NCI-H2081 treated with DMSO at 0.1 percent for 48 hours (cell line): ENCODE measurements at places on chromosomes 6 and 20.
A peak's percentile ranks its signal among the peaks of the same experiment; 100 is the strongest.

DNA sequence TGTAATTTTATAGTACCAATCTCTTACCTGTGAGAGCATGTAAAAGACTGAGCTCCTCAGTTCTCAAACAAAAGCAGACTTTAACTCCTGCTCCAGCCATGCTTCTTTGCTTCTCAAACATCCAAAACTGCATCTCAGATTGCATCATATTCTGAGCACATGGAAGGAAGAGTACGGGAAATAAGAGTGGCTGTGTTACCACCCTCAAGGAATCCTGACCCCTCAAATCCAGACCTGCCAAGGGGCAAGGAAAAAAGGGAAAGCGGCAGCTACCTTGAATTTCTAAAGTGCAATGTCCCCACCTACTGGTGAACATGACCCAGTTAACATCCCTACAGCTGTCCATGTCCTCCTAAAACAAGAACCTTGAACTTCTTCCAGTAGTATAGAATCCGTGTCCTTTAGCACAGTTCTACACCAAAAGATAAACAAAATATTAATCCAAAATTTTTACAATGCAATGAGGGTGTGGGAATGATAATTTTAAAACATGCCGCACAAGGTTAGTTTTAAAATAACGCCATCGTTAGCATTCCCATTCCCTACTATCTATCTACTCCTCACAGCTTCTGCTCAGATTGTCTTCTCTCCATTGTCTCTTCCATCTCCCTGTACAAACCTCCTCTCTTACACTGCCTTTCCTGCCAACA is 34.1 kb upstream of the HLA-DQB1 start:
- DNase-seq = no peak

DNA sequence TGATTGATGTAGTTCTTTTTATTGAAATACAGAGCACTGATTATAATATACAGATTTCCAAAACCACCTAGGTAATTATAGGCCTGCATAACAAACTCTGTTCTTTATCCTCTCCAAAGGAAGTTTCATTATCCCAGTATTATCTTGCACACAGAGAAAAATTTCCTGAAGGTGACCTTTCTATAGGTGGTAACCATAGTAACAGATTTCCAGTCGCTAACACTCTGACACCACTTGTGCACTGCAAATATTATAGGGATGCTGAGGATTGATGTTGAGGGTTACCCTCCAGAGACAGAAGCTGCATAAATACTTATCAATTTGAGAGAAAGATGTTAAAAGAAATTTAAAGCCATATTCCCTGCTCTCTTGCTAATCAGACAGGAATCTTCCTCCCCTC is 274.5 kb upstream of the NRSN1 start:
- no peak for DNase-seq

DNA sequence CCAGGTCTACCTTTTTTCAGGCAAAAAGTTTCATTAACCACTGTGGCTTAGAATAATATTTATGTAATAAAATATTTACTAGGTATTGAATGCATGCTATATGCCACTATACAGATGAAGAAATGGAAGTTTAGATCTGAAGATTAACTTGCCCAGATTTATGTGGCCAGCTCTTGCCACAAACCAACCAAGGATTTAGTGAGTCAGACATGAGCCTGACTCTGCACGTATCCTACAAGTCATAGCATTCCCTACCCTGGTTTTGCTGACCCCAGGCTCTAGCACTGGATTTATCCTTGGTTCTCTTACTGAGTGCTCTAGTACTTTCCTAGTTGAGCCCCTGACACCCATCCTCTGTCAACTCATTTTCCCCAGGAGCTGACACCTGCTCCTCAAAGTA is 75.4 kb downstream of the ANKEF1 start:
- DNase-seq = no peak

GRCh38 chr6:31270788-31271640 is 878 bp downstream of the HLA-C start:
- DNase-seq = no peak

GRCh38 chr6:18118330-18118729 is 4.1 kb downstream of the NHLRC1 start:
- DNase-seq = no peak

DNA sequence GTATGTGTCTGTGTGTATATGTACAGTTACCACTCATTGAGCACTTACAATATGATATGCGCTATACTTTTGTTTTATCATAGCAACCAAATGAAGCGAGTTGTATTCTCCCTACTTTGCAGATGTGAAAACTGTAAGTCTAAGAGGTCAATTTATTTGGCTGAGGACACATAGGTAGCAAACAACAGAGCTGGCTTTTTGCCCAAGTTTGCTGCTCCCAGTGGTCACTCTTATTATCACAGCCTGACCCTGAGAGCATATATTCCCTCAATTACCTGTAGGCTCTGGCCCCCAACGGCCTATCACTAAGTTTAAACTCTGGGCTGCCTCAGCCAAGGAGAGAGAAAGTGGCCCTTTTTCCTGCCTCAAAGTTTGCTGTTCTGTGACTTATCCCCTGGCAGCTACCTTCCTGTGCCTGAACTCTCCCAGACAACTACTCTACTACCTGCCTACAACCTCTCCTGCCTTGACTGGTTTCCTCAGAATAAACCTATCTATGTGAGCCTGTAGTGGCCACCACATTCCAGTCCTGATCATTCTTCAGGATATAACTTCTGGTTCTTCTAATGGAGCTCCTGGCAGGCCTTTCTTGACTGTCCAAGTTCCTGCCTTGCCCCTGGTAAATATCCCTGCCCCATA is 221.8 kb downstream of the FRK start:
- DNase-seq = no peak

- no peak for DNase-seq
These were observed 12.6 kb upstream of the ZFP64 start for GRCh38 chr20:52204136-52204535.

GRCh38 chr6:11758878-11759277 is 19.7 kb downstream of the ADTRP start:
- no peak for DNase-seq

GRCh38 chr6:144653885-144654505 is 368.9 kb downstream of the UTRN start:
- DNase-seq = no peak

DNA sequence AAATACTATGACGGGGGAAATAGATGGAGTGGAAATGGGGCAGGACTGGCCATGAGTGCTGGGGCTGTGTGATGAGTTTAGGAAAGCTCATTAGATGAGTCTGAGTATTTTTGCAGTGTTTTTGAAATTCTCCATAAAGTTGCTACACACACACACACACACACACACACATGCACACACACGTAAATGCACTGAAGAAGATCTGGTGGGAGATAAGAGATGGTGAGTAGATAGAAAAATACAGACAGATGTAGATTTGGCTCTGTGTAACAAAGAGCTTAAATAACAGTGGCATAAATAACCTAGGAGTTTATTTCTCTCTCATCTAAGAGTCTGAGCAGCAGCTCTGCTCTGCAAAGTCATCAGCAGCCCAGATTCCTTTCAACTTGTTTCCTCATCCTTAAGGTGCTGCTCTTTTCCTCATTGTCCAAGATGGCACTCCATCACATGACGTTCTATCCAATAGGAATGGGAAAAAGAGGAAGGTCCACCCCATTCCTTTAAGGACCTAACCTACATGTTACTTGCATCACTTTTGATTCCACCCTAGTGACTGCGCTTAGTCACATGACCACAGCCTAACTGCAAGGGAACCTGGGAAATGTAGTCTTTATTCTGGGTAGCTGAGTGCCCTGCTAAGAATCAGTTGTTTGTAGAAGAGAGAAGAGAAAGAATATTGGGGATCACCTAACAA is 76.4 kb downstream of the EYA2 start:
- no peak for DNase-seq

DNA sequence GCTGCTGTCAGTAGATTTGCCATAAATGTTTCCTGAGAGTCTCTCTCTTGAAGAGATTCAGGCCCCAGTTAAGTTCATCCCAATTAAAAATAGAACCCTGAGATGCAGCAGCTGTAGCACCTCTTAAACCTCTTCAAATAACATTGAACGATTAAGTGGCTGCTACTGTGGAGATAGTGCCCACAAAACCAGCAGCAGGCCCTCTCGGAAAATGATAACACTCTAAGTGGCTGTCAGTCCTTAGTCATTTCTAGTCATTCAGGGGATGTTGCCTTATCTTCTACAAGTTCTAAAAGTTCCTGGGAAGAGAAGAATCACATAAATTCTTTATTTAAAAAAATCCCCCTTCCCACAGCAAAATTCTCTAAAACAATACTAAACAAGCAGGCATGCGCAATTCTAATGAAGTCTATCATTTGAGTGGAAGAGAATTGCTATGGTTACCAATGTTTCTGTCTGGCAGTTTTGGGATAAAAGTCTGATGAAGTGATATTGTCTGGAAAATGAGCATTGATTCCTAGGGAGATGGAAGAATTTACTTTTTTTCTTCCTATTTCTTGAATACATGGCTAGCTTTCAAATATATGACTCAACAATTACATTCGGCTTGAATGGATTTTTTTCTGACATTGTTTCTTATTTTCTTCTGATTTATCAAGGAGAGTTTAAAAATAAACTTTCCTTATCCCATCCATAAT is 131.9 kb downstream of the TRMT11 start:
- no peak for DNase-seq

DNA sequence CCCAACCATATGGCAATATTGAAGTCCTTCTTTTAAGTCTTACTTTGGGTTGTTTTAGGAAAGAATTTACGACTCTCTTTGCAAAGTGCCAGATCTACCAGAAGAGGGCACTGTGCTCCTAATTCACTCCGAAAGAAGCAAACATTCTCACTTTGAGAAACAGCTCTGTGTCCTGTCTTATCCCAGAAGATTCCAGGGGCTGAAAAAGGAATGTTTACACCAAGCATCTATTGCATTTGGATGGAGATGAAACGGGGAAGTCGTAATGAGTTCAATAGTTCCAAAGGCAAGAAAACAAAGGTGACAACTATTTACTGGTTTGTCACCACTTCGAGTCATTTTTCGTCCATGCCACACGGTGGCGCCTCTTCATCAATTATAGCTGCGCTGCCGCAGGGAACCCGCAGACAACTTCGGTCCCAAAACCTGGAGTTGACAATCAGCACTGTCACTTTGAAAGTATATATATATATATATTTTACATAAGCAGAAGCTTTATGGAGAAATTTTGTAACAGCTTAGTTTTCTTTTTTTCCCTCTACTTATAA is 121.6 kb downstream of the MOXD1 start:
- no peak for DNase-seq

GRCh38 chr6:134734312-134734869 is 215.5 kb downstream of the ALDH8A1 start:
- no peak for DNase-seq

DNA sequence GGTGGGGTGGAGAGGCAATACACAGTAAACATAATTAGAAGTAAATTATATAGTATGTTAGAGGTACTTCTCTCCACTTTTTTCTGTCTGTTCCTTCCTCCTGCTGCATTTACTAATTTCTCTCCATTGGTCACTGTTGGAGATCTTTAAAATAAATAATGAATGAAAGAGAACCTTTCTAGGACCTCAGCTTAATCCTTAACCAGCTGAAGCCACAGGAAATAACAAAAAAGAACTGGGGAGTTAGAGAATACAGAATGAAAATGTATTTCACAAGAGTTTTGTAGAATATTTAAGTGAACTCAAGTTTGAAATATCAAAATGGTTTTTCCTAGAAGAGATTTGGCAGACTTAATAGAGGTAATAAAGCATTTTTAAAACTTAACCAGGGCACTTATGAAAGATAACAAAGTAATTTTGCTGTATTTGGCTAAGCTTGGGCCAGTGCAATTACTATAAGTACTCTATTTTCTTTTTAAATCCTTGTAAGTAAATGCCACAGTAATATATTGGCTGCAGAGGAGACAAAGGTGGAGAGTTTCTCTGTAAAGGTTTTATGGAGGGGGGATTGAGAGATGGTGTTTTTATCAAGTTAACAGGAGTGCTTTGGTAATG is 405.0 kb downstream of the CDKAL1 start:
- DNase-seq = peak; percentile 50
